Stimulated activated CD8-positive, alpha-beta memory T cell treated with anti-CD3 and anti-CD28 coated beads, Interleukin-4, amount 100 ng/mL, for 48 hours (primary cell): ENCODE measurements at places on chromosomes 3 and 15.
A peak's percentile ranks its signal among the peaks of the same experiment; 100 is the strongest.

DNA sequence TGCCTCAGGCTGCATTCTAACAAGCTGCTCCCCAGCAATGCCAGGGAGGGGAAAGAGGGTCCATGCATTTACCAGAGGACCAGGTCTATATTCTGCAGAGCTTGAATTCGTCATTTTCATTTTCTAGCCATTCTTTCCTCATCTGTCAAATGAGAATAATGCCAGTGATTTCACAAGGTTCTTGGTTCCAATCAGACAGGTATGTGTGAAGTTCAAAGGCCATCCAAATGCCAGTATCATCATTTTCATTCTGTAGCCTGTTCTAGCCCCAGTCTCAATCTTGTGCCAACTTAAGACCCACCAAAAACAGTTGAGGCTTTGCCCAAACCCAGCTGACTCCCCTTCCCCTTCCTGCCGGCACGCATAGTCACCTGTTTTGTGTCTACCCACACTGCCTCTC, 112.7 kb downstream of the IQSEC1 start:
- no peak for DNase-seq

- no peak for DNase-seq
Observed at GRCh38 chr3:12687948-12688347, 24.0 kb upstream of the RAF1 start.

DNA sequence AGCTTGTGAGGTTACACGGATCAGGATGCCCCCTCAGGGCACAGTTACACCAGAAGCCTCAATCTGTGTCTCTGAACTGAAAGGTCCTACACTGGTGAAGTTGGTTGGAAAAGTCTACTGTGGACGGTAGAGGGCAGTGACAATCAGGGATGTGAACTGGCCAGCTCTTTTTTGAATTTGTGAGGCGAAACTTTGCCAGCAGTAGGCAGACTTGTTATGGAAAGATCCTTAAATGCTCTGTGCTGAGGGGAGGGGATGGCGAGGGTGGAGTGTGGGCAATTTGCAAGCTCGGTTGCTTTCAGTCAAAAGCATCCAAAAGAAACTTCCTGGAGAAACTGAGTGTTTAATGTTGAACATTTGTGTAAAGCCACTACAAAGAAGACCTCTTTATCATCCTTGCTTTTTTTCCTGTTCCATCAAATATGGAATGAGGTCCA, 127.4 kb upstream of the ABHD17C start:
- DNase-seq = no peak

- no peak for DNase-seq
Observed at GRCh38 chr3:36525115-36525801, 145.0 kb downstream of the STAC start.

GRCh38 chr3:185351396-185351795, 11.5 kb upstream of the MAP3K13 start:
- no peak for DNase-seq

GRCh38 chr15:85543741-85544155, 163.3 kb downstream of the AKAP13 start:
- peak; percentile 47 for DNase-seq

DNA sequence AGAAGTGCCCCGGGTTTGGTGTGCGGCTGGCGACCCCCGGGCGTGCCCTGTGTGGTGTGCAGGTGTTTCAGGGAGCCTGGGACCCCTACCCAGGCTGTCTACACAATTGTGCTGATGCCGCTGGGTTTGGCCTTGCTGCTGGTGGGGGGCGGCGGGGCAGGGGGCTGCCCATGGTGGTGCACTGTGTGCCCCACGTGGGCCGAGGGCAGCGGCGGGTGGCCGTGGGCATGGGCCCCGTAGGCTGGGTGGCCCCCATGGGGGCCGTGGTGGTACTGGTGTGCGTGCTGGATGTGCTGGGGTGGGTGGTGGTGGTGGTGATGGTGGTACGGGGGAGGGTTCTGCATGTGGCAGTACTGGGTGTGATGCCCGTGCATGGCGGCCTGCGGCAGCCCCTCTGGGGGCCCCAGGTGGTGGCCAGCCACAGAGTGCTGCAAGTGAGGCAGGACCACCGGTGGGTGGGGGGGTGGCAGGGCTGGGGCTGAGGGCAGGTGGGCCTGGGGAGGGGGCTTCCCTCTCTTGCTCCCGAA, 59.6 kb upstream of the RPL32 start:
- no peak for DNase-seq

GRCh38 chr3:109336291-109336861, 970 bp downstream of the DPPA4 start:
- DNase-seq = peak; percentile 37

DNA sequence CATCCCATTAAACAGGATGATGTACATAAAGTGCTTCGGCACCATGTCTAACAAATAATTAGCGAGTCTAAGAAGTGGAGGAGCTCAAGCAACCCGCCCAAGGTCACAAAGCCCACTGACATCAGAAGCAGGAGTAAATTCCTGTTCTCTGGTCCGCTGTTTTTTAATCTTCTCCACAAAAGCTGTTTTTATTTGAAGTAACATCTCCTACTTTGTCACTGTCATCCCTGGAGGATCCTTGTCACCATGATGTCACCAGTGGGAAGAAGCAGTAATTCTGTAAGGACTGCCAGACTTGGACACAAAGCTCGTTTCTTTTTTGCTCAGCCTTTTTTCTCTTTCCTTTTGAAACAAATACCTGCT, 216.2 kb downstream of the STT3B start:
- no peak for DNase-seq

DNA sequence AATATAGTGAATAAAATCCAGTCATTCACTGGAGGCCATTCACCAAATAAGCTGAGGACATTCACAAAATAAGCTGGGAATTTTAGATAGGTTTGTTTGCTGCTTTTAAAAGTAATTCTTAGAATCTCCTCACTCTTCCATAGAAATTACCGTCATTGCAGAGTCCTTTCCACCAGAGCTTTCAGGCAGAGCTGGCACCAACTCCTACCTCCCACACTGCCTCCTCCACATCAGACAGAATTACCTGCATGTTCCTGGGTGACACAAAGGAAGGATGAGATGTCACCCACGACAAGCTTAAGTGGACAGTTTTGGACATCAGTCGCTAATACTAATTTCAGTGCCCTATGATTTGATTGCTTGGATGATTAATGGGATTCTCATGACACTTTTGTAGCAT, 1113.2 kb downstream of the IGSF11 start:
- no peak for DNase-seq

GRCh38 chr15:56667517-56667916, 65.8 kb downstream of the ZNF280D start:
- DNase-seq = no peak

DNA sequence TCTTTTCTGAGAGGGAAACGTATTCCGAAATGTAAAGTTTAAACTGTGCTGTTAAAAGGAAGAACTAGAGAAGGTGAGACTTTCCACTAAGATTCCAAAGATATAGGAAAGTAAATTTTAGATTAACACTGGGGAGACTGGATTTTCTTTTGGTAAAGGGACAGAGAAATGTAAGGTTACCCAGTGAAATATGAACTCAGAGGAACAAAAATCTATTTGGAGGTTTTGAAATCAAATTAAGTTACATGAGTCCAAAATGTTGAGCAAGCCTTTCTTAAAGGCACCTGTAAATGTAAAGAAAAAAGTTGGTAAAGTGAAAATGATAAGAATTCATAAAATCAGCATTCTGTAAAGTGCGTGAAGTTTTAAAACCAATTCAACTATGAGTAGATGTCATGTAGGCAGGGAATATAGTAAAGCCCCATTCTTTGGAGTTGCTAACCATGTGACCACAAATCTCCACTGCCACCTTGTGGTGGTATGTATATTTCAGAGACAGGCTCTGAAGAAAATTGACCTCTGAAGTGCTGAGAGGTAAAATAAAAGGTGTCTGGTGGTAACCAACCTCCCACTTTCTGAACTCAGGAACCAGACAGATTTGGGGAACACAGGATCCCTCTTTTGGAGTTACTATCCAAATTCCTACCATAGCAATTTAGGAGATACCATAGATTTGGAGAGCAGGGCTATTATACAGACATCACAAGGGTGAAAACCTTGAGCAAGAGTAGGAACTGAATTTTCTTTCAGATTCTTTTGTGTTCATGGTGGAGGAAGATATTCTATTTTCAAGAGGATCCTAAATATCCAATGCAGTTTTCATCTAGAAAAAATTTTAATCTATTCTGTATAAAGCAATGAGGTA, 215.3 kb downstream of the ROBO2 start:
- no peak for DNase-seq

DNA sequence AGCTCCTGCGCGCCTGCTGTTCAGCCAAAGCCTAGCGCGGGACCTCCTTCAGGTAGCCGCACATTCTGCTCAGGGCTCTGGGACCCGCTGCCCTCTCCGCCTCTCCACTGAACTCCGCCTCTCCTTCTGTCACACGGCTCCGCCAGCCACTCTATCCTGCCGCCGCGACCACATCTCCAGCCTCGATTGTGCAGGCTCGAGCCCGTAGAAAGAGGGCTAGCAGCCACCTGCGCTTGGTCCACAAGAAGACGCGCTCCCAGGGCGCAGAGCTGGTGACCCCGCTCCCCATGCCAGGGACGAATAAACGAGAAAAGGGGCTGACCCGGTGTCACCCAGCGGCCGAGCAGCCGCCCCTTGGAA, 1.1 kb upstream of the VIPR1 start:
- no peak for DNase-seq
